ENCODE measurements at places on chromosomes 4 and X. TPM values are rescaled to one million over a fixed set of nuclear protein-coding genes. Genes with fewer than 3 reads are reported as not detected.

DNA sequence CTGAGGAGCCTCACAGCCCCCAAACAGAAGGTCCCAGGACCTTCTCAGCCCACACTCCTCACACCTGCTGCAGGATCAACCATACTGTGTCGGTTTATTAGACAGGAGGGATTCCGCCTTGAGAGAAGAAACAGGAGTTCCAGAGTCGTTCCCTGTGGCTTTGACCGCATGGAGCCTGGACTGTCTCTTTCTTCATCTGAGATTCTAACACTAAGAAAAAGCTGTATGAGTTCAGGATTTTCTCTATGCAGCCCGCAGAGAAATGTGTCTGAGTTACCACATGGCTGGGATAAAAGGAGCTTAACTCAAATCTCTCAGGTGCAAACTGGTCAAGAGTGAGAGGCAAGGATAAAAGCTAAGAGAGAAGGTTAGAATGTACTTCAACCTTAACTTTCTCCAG, 126.7 kb downstream of the AFAP1 start:
- no peak for DNase-seq

- DNase-seq, result no peak
Measured at GRCh38 chr4:86484241-86484640, 109.9 kb upstream of the PTPN13 start.

DNA sequence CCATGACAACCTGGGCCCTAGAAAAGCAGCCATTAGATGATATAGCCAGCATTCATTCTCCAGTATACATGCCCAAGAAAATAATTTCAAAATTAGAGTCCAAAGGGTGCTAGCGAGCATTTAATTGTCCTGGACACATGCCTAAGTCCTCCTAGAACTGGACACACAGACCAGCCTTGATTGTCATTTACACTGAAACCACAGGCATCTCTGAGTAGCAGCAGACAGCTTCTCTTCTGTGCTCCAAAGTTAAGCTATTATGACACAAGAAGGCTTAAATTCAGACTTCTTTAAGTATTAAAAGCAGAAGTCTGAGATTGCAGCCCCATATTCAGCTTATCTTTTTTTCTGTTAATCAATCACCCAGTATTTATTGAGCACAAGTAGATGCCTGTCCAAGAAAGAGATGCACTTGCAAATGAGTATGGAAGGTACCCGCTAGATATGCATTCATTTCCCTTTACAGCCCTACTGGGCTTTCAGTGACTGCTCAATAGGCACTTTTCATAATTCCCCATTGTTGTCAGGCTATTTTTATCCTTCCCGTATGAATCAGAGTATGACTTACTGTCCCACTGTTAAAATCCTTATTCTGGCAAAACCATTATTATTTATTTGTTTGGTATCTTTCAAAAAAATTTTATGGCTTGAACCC, 374.1 kb downstream of the FBXW7 start:
- no peak for DNase-seq

GRCh38 chr4:157128395-157128794, 52.4 kb downstream of the GLRB start:
- DNase-seq, result no peak

The KLF8 gene
- 2.5 TPM for total RNA-seq

The PAPSS1 gene
- total RNA-seq, result 32.0 TPM

The SPANXD gene
- total RNA-seq, result not detected

The HPSE gene
- 19.6 TPM for total RNA-seq
